ENCODE measurements at places on chromosomes 2 and 18.
A peak's percentile ranks its signal among the peaks of the same experiment; 100 is the strongest.

GRCh38 chr2:1612391-1613077, 131.8 kb downstream of the PXDN start:
- DNase-seq: no peak

DNA sequence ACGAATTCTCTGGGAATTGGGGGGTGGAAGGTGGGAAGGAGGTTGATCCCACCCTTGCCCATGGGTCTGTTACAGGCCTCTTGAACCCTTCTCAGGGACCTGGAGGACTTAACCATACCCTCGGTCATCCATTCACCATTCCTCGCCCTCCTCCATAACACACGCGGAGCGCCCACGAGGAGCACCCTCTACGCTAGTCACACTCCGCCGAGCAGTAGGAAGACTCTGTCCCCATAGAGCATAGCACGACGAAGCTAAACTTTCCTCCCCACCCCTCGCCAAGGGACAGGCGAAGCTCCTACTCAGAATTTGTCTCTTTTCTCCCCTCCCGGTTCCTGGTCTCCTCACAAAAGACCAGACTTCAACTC, 611 bp upstream of the ITSN2 start:
- DNase-seq: no peak

DNA sequence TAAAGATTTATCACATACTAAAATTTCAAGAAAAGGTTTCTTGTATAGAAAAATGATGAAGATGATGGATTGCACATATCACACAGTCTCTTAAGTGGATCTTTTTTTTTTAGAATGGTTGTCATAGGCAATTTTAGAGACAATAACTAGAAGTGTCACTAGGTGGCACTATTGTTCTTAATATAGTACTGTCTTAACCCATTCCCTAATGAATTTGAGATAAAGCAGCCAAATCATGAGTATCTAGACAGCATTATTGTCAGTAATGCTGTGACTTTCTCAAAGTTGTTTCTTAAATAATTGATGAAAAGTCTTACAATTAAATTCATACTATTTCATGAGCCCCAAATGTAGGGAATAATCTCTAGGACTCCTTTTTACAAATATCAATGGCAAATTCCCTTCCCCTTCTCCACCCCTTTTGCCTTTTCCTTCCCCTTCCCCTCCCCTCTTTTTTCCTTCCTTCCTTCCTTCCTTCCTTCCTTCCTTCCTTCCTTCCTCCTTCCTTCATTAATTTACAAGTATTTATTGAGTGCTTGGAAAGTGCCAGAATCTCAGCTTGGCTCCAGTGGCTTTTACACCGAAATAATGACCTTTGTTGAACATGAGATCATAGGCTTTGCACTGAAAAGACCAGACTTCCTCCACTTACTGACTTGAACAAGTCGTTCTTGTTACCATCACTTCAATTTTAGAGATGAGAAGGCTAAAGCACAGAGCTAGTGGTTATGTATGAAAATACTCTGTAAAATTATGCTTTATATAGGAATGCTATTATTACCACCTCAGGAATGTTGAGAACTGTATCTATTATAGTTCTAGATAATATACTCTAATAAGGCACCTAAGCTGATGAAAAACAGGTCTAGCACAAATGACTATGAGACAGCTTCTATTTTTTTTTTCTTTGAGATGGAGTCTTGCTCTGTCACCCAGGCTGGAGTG, 19.8 kb downstream of the MYL12B start:
- DNase-seq: peak; percentile 39

DNA sequence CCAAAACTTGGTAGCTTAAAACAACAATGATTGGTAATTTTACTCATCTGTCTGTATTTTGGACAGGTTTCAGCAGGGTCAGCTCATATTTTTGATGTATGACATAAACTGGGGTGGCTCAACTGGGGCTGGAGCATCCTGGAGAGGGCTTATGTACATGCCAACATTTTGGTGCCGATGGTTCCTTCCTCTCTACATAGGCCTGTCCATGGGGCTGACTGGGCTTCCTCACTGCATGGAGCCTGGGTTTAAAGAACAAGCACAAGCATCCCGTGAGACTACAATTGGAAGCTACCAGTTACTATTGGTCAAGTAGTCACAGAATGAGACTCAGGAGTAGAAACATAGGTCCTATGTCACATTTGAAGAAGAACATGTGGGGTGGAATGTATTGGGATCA, 95.0 kb downstream of the DDX1 start:
- DNase-seq: no peak

DNA sequence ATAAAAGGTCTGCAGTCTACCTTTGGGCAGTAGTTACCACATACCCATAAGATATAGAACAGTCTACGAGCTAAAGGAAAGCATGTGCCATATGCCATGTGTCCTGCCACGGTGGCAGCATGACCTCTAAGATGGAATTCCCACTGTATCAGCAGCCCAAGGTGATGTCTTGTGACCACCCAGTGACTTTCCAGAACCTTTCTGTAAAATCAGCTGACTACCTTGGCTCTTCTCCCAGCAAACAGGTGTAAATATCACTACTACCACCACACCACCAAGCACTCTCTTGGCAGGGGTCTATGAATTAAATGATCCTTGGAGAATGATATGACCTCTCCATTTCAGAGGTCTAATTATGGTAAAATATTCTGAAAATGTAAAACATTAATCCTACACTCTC, 99.6 kb downstream of the METTL8 start:
- DNase-seq: no peak

DNA sequence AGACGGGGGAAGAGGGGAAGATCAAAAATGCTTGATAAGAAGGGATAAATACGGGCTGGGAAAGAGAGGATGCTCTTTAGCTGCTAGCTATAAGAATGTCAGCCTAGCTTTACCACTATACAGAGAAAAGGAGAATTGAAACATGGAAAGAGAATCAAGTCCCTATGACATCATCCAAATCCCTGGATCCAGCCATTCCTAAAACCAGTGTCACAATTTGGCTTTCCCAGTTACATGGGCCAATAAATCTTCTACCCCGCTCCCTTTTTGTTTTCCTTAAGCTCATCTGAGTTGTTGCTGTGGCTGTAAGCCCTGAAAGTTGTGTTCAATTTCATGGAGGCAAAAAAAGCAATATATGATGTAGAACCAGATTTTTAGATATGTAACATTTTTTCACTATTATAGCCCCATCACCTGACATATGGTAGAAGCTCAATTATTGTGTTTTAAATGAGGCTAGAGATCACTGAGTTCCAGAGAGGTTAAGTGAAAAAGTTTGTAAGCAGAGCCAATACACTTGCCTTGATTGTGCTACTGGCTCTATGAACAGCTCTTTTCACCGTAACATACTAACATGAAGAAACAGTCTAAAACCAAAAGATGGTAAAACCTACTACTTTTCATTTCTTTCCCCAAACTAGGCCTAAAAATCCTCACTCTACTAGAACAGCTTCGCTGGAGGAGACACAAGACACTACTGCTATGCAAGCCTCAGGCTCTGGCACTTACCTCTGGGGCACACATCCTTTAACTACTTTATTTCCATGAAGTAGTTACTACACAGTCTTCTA, 4.3 kb downstream of the HNRNPLL start:
- DNase-seq: no peak

DNA sequence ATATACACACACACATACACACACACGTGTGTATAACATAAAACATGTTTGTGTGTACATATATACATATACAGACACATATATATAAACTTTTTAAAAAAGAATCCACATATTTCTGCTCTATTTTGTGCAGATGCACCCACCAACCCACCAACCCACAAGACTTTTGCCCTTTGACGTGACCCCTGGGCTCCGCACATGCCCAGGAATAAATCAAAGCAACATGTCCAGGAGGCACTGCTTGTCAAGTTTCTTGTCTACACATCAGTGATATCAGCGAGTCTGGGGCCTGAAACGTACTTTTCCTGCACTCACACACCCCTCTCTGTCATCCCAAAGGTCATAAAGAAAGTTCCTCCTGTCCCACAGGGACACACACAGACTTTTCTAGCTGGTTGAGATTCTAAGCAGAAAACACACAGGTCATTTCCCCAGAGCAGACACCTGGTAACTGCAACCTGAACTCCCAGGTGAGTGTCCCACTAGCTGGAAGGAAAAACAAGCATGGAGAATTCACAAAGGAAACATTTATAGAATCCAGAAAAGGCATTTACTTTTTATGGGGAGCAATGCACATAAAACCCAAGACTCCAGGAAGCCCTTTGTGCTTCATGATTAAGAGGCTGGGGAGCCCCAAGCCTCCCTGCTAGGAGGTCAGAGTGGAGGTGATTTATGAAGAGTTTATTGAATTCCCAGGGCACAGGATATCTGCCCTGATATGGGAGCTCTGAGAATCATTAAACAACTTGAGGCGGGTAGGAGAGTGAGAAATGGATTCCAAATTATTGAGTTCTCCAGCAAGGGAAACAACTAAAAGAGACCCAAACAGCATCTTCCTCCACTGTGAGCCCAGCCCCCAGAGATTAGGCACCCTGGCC, 211.6 kb downstream of the MGAT5 start:
- DNase-seq: no peak

DNA sequence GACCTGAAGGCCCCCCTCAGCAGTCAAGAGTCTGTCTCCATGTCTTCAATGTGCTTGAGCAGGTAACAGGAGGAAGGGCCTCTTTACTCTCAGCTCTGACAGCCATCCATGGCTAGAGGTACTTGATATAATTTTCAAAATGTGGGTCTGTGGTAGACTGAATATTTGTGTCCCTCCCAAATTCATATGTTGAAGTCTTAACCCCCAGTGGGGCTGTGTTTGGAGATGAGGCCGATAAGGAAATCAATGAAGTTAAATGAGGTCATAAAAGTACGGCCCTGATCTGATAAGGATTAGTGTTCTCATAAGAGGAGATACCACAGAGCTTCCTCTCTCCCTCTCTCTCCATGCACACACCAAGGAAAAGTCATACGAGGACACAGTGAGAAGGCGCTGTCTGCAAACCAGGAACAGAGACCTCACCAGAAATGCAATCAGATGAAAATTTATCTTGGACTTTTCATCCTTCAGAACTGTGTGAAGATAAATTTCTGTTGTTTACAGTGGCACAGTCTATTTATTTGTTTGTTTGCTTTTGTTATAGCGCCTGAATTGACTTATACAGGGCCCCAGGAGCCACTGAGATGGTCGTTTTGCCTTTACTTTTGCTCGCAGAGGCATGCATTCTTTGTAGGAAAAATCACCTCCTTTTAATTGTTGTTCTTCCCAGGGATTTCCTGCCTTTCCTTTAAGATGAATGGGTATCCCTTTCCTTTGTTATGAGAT, 274.8 kb upstream of the TRIB2 start:
- DNase-seq: no peak

DNA sequence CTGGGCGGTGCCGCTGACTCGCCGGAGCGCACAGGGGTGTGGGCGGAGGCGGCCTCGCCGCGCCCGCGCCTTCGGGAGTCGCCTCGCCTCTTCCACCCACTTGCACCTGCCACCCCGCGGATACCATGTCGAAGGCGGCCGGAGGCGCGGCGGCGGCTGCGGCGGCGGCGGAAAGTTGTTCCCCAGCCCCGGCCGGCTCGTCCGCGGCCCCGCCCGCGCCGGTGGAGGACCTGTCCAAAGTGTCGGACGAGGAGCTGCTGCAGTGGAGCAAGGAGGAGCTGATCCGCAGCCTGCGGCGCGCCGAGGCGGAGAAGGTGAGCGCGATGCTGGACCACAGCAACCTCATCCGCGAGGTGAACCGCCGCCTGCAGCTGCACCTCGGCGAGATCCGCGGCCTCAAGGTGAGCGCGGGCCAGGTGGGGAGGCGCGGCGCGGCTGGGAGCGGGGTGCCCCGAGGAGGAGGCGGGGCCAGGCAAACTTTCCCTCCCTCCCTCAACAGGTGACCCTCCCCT, 766 bp downstream of the CCDC85A start:
- peak; percentile 20 for DNase-seq

DNA sequence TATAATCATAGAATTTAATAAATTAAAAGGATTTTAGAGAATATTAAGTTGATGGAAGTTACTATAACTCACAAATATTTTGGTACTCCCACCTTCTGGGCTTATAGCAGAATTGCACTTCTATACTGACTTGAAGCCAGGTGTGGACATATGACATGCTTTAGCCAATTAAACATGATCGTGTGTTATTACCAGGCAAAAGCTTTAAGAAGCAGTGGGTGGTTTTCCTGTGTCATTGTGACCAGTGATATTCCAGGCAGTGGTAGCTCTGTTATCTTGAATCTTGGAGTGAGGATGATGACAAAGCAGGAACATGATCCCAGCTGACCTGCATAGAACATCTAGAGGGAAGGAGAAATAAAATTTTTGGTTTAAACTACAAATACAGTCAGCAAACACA, 370.9 kb upstream of the ZEB2 start:
- peak; percentile 6 for DNase-seq

DNA sequence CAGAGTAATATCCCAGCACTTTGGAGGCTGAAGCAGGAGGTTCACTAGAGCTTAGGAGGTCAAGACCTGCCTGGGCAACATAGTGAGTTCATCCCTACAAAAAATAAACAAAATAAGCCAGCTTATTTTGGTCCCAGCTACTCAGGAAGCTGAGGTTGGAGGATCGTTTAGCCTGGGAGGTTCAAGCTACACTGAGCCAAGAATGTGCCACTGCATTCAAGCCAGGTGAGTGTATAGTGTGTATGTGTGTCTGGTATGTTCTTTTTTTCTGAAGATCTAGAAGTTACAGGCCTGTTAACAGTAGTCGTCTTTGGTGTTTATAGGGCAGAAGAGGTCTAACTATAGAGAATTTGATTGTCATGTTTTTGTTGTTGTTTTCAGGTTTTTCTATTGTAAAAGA, 40.2 kb downstream of the ZC3H15 start:
- DNase-seq: no peak

GRCh38 chr18:48036641-48037421, 106.4 kb upstream of the SMAD2 start:
- no peak for DNase-seq

DNA sequence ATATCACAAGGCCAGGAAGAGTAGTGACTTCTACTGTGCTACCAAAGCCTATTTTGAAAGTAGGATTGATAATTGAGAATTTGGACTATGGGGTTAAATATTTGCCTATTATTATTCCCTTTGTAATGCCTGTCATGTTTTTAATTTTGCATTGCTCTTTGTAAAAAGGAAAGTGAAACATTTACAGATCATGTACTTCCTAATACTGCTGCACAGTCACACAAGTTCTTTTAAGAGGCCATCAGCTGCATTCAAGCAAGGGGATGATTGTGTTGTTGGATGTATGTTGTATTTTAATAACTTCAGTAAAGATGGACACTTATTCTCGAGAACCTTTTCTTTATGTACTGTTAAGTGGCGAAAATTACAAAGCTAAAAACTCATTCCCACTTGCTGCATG, 70.1 kb downstream of the PLEKHA3 start:
- DNase-seq: no peak

- no peak for DNase-seq
Observed at GRCh38 chr2:105112345-105112744, 74.5 kb downstream of the MRPS9 start.

GRCh38 chr2:241494311-241494908, 14.0 kb downstream of the STK25 start:
- DNase-seq: no peak

DNA sequence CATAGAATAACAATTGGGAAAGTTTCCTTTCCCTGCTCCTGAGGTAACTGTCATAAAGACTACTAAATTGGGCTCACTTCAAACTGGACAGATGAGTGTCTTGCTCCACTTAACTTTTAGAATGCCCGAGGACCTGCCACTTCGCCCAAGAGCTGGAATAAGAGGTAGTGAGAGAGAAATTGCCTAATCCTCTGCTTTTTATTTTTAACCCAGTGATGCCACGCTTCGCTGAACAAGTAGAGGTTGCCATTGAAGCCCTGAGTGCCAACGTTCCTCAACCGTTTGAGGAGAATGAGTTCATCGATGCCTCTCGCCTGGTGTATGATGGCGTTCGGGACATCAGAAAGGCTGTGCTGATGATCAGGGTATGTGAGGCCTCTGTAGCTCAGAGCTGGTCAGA, 269.4 kb upstream of the LRRTM1 start:
- DNase-seq: no peak

GRCh38 chr18:5518899-5519371, 24.9 kb downstream of the EPB41L3 start:
- no peak for DNase-seq
